ENCODE measurements at places on chromosomes 2 and 18.
A peak's percentile ranks its signal among the peaks of the same experiment; 100 is the strongest.

DNA sequence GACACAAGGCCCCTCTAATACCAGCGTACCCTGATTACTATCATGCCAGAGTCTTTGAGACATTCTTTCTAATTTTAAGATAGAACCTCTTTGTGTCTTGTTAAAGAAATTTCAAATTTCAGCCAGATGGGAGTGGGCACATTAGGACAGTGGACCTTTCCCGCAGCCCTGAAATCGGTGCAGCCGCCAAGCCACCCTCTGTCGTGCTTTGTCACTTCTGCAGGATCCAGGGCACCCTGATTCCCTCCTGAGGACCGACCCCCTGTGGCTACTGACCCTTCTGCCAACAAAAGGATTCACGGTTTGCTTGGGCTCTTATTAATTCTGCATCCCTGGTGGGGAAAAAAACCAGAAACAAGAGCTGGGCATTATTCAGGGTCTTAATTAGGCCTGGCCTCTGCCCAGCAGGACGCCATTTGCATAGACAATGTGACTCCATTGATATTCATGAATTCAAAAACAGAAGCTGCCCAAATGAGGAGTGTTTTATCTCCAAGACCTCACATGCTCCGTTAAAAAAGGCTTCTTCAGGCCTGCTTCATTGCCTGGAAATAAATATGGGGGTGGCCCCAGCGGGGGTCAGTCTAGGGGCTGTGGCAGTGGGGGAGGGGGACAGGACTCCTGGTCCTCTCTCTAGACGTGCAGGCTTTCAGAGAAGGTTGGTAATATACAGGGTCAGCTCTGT, 116.9 kb downstream of the ALPK2 start:
- DNase-seq, result no peak

GRCh38 chr2:110742412-110742811, 10.0 kb downstream of the ACOXL start:
- DNase-seq, result no peak

GRCh38 chr2:153871231-153872221, at the start of gene GALNT13:
Gene GALNT13 (plus strand): TSS chr2:153871922.
- DNase-seq, result no peak

DNA sequence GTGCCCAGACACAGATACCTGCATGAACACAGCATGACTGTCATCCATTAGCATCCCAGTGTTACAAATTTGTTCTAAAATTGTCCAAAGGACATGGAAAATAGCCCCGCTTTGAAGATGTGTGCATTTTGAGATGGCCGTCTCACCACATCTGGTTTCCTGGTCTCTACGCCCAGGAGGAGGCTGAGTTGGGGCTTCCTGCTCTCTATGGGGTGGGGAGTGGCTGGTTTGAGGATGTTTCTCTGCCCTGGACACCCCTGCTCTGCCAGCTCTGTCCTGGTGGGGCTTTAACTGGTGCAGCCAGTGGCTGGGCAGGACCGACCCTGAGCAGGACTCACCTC, 74.6 kb upstream of the SMAD7 start:
- no peak for DNase-seq

GRCh38 chr2:85181844-85182456, 48.8 kb downstream of the TCF7L1 start:
- DNase-seq, result no peak

DNA sequence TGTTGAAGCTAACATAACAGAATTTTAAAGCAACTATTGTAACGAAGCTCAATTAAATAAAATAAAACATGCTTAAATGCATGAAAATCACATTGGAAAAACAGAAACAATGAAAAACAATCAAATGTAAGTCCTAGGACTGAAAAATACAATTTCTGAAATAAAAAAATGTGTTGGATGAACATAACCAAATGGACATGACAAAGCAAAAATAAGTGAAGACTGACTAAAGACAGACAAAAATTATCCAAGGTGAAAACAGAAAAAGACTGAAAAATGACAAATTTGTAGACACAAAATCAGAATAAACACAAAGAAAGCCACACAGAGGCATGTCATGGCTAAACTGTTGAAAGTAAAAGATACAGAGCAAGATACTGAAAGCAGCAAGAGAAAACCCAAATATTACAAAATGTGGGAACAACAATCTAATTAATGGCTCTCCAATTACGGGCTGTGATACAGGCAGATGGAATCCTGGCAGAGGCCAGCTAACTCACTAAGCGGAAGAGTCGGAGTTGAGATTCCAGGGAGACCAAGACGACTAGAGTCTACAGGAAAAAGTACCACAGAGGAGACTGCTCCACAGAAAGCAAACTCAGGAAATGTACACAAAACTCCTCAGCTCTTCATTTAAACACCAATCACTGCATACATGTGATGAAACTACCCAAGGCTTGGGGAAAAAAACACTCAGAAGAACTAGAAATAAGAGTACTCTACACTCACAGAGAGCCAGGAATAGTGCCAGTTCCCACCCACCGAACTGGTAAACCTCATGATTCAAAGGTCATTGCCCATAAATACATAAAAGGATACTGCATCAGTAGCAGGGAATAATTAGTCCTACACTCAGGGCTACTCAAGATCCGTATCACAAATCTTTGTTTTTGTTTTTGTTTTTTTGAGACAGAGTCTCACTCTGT, 83.6 kb downstream of the ATAD2B start:
- DNase-seq, result no peak

GRCh38 chr2:64666810-64667438, 13.2 kb upstream of the SERTAD2 start:
- DNase-seq, result peak; percentile 72

- no peak for DNase-seq
Observed at GRCh38 chr2:95037384-95037839, 11.9 kb downstream of the MAL start.

GRCh38 chr18:13573750-13574149, 152.6 kb downstream of the FAM210A start:
- no peak for DNase-seq

- no peak for DNase-seq
Observed at GRCh38 chr2:138115666-138116065, 151.4 kb downstream of the HNMT start.

DNA sequence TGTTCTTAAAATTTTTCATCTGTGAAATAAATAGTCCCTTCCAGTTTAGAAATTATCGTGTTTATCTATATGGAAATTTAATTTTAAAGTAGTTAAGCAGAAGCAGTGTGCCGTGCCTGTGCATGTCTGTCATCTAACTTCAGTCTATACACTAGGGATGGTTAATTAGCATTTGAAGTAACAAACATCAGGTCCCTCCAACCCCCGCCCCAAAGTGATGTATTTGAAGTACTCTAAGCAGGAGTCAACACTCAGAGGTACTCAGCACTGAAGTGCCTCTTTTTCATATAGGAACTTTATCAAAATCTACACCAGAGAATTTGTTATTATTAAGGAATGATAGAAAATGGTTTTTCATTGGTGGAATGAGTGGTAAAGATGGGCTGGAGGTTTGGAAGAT, 33.0 kb downstream of the LANCL1 start:
- no peak for DNase-seq

DNA sequence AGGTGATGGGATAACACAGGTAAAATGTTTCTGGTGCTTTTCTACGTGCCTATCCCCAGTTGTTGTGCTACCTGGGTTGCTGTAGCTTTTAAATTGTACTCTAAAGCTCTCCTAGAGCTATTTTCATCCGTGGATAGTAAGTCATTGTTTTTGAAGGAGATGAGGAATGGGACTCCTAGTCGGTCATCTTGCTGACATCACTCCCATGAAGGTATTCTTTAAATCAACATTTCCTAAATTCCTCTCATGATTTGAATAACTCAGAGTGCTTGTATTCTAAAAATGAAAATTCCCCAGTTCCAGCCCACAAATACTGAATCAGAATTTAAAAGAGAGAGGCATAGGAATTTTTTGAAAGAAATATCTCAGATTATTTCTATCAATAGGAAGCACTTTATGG, 44.3 kb downstream of the CCDC148 start:
- no peak for DNase-seq

DNA sequence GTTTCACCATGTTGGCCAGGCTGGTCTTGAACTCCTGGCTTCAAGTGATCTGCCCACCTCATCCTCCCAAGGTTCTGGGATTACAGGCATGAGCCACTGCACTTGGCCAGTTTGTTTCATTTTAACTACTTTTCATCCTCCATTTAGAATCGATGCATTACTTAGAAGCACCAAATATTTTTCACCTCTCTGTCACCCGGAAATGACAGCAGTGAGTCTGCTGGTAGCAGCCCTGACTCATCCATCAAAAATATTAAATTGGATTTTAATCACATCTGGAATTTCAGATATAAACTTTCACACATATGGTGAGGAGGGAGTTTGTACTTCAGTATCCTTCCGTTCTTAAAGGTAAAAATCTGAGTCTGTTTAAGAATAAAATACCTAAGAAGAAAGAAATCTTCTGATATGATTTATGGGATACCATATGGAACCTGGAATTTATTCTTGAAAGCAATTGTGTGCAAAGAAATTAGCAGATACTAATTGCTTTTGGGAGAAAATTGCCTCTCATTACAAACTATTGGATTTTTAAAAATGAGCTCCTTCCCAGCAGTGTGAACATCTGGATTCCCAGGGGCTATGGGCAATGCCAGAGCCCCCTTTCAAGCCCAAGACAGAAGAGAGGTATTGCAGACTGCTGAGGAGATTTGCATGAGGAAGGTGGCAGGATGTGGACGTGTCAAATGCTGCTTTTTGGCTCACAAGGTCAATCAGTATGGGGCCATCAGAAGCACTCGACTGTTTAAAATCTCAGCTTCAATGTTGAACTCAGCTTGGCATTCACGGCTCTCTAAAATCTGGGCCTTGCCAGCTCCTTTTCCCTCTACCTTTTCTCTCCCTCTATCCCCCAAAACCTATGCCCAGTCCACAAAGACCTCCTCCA, 279.5 kb upstream of the SIX2 start:
- DNase-seq, result no peak

DNA sequence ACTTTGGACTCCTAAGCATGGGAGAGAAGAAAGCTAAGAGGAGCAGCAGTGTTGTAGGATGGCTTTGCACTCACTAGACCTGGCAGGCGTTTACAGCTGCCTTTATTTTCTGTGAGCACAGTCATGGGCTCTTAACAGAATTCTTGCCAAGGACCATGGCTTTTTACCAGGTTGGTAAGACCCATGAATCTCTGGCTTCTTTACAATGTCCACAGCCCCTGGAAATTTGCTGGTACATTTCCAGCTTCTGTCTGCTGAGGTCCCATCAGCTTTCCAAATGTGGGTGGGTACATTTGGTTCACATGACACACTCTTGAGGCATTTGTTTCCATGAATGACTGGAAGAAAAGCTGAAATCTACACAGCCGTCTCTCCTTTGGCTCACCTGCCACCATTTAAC, 162.7 kb downstream of the PPP1R1C start:
- DNase-seq, result no peak

DNA sequence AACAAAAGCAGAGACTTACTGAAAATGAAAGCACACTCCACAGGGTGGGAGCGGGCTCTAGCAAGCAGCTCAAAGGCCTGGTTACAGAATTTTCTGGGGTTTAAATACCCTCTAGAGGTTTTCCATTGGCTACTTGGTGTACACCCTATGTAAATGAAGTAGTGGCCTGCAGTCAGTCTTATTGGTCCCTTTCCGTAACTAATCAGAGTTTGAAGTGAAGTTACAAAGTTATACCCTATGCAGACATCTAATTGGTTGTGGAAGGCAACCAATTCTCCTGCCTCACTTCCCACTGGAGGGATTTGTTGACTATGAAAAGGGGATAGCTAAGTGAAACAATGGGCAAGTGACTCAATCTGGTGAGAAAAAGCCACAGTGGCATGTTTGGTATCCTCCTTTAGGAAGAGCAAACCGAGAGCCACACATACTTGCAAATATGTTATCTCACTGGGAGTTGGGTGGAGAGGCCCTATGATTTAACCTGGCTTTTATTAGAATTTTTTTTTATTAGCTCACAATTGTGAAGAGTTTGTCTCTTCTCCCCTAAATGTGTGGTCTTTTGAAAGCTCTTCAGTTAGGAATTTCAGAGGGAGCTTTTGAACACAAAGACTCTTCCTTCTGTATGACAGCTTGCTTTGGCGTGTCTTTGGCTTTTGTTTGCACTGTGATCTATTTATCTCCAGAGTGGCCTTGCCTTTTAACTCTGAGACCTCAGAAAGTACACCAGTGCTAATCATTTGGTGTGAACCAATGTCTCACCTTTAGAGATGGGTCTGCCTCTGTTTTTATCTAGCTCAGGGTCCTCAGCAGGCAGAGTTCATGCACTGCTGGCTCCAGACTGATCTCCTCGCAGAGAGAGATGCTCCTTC, 69.6 kb downstream of the MAP4K4 start:
- no peak for DNase-seq

DNA sequence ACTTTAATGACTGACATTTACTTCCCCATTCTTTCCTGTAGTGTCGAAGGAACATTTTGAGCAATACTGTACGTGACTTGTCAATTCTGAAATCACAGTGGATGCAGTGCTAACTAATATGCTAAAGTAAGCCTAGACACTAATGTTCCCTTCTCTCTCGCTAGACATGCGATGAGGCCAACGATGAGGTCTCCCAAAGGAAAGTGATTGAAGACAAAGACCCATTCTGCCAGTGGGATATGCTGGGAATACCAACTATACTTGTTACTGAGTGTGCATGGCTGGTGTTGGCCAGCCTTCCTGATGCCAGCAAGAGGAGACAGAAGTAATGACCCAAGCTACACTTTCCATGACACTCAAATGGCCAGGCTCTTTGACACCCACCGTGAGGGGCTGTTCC, 2.5 kb upstream of the SERPINE2 start:
- DNase-seq, result no peak

- no peak for DNase-seq
Observed at GRCh38 chr2:185372188-185372587, 366.4 kb upstream of the FSIP2 start.

DNA sequence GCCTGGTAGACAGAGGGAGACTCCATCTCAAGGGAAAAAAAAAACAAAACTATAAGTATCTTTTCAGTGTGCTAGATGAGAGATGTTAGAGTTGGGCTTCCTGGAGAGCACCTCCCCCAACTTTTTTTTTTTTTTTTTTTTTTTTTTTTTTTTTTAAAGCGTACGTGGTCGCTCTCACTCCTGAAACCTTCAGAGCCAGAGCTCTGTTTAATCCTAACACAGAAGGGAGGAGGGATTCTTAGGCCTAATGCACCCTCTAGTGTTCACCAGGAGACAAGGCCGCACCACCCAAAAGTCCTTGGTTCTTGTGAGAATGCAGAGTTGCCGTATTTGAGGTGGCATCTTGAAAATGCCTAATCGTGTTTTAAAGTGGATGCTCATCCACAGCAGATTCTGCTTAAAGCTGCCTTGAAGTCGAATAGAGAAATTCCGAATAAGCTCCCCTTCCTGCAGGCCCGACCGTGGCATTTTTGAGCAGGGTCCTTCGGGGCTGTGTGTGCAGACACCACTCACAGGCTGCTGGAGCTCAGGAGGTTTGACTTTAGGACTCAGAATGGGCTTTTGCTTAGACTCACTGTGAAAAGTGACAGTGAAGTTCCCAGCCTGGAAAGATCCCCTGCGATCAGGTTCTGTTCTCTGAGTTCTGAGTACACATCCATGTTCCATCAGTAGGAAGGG, 252.6 kb downstream of the AGAP1 start:
- DNase-seq, result peak; percentile 80

- no peak for DNase-seq
Observed at GRCh38 chr2:239638376-239638775, 237.6 kb upstream of the HDAC4 start.

GRCh38 chr2:123380370-123380935, 644.6 kb upstream of the CNTNAP5 start:
- no peak for DNase-seq

GRCh38 chr2:6637330-6637729, 228.4 kb downstream of the CMPK2 start:
- no peak for DNase-seq
